ENCODE measurements at places on chromosomes 3 and 15.

DNA sequence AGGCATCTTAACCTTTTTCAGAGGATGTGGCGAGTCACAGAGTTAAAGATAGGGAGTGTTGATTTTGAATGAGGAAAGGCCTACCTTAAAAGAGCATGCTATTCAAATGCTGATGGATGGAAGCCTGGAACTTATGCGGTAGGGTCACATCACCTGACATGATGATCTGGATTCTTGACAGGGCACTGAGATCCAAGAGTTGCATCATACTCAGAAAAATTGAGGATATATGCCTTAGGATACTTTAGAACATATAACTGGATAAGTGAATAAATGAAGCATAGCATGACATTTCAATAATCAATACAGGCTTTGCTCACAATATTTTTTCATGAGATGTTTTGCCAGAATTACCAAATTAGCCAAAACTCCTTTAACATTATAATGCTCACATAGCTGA lies 20.1 kb upstream of the SECISBP2L start:
- DNase-seq, result no peak

DNA sequence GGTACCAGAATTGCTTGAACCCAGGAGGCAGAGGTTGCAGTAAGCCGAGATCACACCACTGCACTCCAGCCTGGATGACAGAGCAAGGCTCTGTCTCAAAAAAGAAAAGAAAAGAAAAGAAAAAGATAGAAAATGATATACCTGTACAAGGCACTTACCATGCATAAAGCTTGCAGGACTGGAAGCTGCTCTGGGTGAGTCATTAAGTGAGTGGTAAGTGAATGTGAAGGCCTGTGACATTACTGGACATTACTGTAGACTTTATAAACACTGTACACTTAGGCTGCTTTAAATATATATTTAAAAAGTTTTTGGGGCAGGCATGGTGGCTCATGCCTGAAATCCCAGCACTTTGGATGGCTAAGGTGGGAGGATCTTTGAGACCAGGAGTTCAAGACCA lies 99.2 kb downstream of the SLMAP start:
- DNase-seq, result no peak

DNA sequence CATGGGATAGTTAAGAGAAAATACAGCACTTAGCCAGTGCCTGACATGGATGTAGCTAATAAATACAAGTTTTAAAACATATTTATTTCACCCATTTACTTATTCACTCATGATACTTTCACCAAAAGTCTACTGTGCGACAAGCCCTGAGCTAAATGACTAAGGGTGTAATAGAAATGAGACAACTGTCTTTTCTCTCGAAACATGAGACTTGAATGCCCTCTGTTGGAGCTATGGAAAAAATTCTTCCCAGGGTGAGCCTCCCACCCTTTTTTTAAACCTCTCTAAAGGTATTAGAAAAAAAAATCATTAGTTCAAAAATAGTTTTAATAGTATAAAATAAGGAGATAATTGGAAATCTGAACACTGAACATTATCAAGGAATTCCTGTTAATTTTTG lies 24.3 kb upstream of the RPL14 start:
- no peak for DNase-seq

GRCh38 chr3:132911741-132912415 lies 126.3 kb upstream of the TMEM108 start:
- DNase-seq, result no peak

DNA sequence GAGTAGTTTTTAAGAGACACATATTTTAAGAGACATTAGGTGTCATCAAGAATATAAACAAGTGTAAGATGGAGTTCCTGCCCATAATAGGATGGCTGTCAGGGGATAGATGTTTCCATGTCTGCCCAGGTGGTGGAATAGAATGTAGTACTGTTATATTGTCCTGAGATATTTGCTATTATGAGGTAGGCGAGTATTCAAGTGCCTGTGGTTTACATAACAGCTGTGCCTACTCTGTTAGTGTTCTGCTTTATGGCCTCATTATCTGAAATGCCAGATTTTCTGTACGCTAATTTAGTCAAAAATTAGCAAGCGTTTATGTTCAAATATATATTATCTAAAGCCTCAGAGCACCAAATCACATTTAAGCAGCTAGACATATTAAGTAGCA lies 360.2 kb upstream of the ROPN1 start:
- DNase-seq, result peak; percentile 13

DNA sequence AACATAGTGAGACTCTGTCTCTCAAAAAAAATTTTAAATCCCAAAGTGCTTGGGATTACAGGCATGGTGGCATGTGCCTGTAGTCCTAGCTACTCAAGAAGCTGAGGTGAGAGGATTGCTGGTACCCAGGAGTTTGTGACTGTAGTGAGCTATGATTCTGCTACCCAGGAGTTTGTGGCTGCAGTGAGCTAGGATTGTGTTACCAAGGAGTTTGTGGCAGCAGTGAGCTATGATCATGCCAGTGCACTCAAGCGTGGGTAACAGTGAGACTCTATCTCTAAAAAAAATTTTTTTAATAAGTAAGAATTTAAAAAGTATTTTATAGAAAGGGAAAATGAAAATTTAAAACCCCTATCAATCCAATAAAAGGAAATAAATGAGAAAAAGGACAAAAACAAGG lies 69.5 kb downstream of the FAIM start:
- no peak for DNase-seq

GRCh38 chr3:160226026-160226907 lies 1.0 kb downstream of the C3orf80 start:
- DNase-seq, result peak; percentile 8

DNA sequence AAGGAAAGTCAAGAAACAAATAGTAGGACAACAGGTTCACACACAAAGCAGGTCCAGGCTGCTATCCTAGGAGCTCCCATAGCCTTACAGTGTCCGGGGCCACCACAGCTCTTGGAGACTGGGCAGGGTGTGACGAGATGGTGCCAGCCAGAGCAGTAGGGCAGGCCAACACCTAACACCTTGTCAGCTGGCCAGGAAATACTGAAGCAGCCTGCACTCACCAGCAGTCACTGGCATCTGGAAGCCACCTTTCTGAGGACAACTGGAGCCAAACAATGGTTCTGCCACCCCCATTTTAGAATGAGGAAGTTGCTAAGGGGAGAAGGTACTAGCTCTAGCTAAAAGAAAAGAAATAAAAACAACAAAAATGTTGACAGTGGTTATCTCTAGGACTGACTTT lies 47.2 kb downstream of the CCDC12 start:
- DNase-seq, result no peak
